ENCODE measurements at places on chromosomes 12 and 14.

DNA sequence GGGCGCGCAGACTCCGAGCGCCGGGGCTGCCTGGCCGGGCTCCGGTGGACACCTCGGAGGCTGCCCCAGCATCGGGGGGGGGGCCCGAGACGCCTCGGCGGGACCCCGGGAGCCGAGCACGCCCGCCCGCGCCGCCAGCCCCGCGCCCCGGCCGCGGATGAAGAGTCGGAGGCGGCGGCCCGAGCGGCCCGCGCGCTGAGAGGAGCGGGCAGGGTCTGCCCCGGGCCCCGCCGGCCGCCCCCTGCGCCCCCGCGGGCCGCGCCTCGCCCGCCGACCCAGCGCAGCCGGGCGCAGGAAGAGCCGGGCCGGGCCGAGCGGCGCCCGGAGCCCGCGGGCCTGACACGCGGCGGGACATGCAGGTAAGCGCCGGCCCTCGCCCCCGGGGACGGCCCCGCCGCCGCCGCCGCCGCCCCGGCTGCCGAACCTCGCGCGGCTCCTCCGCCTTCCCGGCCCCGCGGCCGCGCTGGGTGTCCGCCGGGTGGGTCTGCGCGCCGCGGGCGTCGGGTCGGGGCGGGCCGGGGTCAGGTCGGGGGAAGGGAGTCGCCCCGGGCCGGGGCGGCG is 63.7 kb downstream of the FBXL14 start:
- DNase-seq: no peak

DNA sequence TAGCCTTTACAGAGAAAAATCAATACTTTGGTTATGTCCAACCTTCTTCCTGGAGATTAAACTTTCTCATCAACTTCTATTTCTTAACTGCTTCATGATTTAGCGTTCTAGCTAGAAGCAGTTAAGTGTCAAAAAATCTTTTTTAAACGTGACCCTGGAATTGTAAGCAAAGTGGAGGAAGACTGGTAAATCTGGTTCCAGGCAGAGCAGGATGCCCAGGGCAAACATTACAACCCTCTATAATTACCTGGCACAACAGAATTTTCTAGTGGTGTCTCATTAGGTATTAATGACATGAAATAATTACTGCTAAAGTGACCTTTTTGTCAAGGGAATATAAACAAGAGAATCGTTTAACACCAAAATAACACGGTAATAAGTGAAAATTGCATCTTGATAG is 320.8 kb downstream of the MED13L start:
- DNase-seq: no peak

DNA sequence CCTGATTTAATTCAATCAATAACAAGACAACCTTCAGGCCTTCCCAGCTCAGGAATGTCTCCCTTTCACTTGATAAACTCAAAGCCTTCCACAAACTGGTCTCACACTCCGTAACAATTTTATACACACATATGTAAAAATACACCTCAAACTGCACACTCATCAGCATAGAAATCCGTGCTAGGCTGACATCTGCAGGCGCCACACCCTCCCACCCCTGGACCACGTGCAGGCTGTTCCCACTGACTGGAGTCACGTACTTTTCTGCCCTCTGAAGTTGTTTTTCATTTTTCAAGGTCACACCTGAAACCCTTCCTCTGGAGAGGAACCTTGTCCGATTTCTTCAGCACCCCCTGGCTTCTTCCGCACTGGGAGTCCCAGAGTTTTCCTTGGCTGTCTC is 27.6 kb downstream of the FBXO21 start:
- DNase-seq: no peak

- no peak for DNase-seq
These were observed 13.9 kb downstream of the DUSP16 start for GRCh38 chr12:12548713-12549112.

DNA sequence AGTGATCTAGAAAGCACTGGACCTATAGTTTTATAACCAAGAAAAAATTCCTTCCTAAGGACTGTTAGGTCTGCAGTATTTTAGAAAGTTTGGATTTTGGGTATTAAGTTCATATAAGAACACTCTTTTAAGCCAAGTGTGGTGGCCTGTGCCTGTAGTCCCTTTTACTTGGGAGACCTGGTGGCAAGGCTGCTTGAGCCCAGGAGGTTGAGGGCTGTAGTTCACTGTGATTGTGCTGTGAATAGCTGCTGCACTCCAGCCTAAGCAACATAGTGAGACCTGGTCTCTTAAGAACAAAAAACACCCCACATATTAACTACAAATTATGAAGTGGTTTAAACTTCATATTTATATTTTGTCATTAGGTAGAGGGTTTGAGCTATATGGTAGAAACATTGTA is 9.7 kb downstream of the DNM1L start:
- DNase-seq: no peak

DNA sequence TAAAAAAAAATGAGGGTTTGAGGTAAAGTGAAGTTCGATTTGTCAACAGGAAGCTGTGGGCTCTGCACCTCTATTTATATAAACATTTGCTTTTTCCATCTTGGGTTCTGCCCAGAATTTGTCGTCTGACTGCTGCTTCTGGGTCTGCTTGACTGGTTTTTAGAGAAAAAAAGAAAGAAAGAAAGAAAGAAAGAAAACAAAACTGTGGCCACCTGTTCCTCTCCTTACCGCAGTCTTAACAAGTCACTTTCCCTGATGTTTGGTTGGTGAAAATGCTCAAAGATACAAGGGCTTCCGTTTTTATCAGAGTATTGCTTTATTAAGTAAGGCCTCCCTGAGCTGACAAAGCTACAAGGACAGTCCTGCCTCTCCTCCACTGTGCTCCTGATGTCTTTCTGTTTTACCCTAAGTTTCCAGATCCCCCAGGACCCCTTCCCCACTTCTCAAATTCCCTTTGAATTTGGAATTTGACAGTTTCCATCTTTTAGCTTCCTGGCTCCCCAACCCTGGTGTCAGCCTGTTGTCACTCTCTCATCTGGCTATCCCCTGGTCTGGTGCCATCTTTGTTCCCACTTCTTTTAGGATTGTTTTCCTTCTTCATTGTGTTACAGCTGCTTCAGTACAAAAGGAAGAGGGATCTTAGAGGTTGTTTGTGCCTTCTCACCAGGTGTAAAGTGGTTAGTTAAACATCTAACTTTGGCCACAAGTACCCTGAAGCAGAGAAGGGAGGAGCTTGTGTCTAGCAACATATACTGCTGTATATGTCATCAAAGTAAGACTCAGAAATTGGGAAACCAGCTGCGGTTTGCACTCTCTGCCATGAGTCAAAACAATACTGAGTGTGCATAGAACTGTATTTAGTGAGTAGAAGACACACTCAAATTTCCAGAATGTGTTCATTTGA is 18.0 kb downstream of the MFAP5 start:
- DNase-seq: no peak

DNA sequence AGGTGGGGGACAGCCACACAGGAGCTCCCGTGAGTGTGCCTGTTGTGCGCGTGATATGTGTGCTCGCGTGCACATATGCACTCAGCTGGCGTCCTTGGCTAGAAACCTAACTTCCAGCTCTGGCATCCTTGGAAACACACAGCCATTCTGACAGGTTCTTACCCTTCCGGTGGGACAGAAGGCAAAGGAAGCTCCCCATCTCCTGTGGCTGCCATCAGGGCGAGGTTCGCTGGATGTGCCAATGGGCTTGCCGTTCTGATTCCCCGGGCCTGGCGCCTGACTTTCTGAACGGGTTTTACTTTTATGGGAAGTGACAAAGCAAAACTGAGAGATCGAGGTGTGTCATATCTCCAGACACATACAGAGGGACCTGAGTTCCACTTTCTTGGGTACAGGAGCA is 124.7 kb downstream of the PAPOLA start:
- no peak for DNase-seq

GRCh38 chr12:915090-915489 is 34.4 kb downstream of the RAD52 start:
- DNase-seq: no peak

DNA sequence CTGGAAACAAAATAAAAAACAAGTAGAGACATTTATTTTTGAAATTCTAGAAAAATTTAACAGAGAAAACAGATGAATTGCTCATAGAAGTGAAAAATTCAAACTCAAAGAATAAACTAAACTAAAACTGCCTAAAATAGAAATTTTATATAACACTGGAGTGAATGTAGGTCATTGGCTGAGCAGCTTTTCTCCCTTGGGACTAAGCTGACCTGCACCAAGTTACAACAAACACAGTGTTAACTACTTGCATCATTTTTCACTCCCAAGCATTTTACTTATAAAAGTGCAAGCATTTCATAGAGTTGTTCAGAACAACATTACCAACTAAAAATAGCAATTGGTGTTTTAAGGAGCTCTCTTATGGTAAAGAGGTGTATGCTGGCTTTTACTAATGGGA is 298.1 kb downstream of the MED13L start:
- no peak for DNase-seq
